ENCODE measurements at places on chromosomes 4 and X.

- no peak for DNase-seq
Observed at GRCh38 chr4:33302321-33302720, 2582.2 kb downstream of the PCDH7 start.

- DNase-seq, result no peak
Observed at GRCh38 chr4:35934320-35934981, 309.9 kb downstream of the ARAP2 start.

- no peak for DNase-seq
Observed at GRCh38 chrX:71111141-71111843, at the start of gene IL2RG. Gene IL2RG (minus strand): TSS chrX:71111577. CDS start chrX:71111539, 38 bp downstream.

- peak; percentile 74 for DNase-seq
Observed at GRCh38 chr4:103934178-103934789, 214.5 kb upstream of the TACR3 start.

GRCh38 chr4:158814636-158815330 is 46.0 kb downstream of the FNIP2 start:
- no peak for DNase-seq

GRCh38 chr4:36187723-36188333 is 56.5 kb downstream of the ARAP2 start:
- peak; percentile 23 for DNase-seq

GRCh38 chr4:121146530-121146929 is 17.6 kb downstream of the TNIP3 start:
- no peak for DNase-seq

DNA sequence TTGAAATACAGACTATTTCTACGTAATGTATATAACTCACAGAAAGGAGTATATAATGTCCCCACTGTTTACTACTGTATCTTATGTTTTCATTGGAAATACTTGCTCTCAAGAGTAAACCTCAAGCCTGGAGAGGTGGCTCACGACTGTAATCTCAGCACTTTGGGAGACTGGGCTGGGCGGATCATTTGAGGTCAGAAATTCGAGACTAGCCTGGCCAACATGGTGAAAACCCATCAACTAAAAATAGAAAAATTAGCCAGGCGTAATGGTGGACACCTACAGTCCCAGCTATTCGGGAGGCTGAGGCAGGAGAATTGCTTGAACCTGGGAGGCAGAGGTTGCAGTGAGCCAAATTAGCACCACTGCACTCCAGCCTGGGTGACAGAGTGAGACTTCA is 92.8 kb downstream of the COL25A1 start:
- DNase-seq, result no peak

GRCh38 chr4:25702848-25703247 is 47.2 kb downstream of the SLC34A2 start:
- DNase-seq, result peak; percentile 45

DNA sequence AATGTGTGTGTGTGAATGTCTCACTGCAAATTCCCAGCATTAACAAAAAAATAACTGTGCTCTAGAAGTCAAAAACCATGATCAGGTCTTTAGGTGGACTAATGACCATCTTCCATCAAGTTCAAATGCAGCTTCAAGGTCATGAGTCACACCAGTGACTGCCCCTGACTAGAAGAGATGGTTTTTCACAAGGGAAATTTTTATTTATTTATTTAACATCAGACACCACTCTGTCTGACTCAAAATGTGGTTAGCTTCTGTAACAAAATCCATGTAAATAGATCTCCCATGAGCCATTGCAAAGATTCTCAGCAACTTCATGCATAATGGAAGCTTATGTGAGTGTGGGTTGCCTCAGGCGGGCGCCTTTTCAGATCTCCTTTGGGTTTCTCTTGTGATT is 219.2 kb downstream of the KIT start:
- no peak for DNase-seq

GRCh38 chrX:53440101-53440500 is 5.9 kb upstream of the HSD17B10 start:
- no peak for DNase-seq

DNA sequence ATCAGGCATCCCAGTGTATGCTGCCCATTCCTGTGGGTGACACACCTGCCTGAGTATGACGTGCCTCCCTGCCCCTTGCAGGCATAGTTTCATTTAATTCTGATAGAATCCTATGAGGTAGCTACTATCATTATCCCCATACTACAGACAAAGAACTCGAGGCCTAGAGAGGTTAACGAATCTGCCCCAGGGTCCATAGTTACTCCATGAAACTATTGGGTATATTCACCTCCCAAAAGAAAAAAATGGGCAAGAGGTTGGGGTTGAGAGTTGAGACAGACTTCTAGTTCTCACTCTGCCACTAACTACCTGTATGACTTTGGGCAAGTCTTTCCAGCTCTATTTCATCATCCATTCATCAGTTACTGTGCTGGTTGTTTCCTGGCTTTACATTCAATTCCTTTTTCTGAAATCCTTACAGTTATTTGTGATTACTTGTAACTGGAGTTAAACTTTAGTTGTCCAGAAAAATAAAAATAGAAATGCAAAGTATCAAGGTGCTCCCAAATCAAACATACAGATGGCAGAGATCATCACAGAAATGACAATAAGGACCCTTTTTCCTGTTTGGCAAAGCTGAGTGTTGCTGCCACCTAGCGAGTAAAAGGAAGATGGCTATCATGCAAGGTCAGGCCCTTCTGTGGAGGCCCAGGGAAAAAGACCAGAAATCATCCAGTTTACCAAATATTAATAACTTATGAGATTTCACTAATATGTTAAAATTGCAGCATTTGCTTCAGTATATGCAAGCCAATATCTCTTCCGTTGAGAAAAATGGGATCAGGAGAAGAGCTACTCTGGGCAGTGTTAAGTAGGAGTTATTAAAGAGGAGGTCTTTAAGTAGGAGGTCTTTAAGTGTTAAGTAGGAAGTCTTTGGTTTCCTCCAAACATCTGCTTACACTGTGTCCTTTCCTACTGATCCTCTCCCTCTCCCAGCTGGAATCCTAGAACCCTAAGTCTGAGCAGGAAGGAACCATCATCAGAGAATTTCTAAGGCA is 17.1 kb upstream of the MAP7D3 start:
- DNase-seq, result no peak

DNA sequence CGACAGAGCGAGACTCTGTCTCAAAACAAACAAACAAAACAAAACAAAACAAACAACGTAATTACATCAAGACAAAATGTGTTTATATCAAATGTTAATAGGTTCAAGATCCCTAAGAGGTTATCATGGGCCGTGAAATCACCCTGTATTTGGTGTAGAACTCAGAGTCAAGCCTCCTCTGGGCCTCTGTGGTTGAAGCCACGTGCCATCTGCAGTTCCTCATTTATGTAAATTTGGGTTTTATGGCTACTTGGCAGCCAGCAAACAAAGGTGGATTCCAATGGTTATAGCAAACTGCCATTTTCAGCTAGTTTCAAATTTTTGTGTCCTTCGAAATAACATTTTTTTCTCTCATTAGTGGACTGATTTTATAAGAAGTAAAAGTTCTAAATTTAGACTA is 16.4 kb downstream of the NSDHL start:
- no peak for DNase-seq

DNA sequence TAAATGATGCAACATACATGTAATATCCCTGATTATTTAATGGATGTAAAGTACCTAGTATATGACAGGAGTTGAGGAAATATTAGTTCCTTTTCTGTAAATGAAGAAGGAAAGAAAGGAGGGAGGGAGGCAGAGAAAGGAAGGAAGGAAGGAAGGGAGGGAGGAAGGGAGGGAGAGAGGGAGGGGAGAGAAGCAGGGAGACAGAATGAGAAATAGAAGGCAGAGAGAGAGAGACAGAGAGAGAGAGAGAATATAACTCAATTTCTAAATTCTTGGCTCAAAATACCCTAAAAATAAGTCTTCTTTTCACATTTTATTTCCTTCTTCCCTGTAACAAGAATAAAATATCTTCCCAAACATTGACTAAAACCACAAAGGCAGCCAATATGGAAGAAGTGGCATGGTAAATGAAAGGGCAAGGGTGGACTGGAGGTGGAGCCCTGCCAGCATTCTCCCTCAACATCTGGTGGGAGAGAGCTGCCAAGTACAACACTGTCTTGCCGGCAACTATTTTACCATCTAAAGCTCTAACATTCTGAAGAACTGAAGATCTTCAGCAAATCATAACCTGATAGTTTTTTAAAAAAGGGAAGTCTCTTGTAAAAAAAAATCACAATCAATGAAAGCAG is 245.1 kb downstream of the PPP3CA start:
- DNase-seq, result peak; percentile 47

- no peak for DNase-seq
Observed at GRCh38 chrX:105647749-105648148, 174.6 kb upstream of the NRK start.

DNA sequence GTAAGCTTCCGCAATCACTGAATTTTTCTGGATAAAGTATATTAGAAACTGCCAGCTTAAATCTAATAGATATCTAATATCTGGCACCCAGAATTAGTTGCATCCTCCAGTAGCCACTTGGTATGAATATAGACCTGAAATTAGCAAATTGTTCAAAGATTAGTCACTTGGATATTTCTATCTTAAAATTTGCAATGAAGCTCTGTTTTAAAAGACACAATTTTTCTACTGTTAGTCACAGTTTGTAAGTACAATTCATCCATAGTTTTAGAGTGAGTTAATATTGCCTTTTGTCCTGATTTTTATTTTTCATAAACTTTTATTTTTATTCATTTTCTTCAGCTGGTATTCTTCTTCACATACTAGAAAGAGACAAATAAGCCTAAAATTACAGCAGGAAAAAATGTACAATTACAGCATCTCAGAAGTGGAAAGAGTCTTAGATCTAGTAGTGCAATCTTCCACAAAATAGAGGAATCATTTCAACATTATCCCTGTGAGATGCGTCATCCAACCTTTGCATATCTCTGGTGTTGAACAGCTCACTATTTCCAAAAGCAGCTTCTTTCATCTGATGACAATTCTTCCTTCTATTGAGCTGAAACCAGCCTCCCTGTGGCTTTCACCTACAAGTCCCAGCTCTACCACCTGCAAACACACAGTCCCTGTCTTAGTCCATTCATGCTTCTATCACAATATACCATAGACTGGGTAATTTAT is 190.0 kb upstream of the AR start:
- no peak for DNase-seq

- DNase-seq, result peak; percentile 4
Observed at GRCh38 chr4:164536814-164537213, 217.1 kb upstream of the SMIM31 start.

- no peak for DNase-seq
Observed at GRCh38 chrX:72019487-72019886, 108.8 kb downstream of the NHSL2 start.

DNA sequence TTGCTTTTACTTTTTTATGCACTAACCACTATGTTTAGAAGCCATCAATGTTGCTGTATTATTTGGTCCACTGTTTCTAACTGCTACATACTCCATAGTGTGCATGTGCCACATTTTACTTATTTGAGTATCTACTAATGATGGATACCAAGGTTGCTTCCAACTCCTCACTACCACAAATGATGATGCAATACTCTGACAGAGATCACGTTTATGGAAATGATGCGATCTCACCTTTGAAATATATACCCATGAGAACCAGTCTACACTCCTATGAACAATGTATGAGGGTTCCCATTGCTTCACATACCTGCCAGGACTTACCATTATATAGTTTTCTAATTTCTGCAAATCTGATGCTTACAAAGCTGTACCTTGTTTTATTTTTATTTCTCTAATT is 44.2 kb downstream of the HUWE1 start:
- DNase-seq, result no peak

DNA sequence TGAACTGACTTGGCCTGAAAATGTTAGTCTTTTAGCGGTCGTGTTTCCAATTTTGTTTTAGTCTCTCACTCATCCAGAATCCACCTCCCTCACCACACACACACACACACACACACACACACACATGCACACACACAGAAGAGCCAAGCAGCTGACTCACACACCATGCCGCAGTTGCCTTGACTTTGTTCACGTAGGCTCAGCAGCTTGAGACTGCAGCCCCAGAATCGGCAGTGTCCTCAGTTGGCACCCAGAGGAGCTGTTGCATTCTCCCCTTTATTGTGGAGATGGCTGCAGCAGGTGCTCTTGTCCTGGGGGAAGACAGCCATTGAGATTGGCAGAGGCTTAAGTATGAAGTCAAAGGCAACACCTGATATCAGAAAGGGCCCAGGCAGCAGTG is 20.9 kb upstream of the XPNPEP2 start:
- no peak for DNase-seq

GRCh38 chr4:100486496-100486895 is 31.3 kb downstream of the EMCN start:
- DNase-seq, result no peak

GRCh38 chr4:159150396-159150795 is 47.5 kb downstream of the RAPGEF2 start:
- DNase-seq, result no peak

GRCh38 chr4:66694739-66695138 is 850.6 kb downstream of the CENPC start:
- DNase-seq, result no peak

DNA sequence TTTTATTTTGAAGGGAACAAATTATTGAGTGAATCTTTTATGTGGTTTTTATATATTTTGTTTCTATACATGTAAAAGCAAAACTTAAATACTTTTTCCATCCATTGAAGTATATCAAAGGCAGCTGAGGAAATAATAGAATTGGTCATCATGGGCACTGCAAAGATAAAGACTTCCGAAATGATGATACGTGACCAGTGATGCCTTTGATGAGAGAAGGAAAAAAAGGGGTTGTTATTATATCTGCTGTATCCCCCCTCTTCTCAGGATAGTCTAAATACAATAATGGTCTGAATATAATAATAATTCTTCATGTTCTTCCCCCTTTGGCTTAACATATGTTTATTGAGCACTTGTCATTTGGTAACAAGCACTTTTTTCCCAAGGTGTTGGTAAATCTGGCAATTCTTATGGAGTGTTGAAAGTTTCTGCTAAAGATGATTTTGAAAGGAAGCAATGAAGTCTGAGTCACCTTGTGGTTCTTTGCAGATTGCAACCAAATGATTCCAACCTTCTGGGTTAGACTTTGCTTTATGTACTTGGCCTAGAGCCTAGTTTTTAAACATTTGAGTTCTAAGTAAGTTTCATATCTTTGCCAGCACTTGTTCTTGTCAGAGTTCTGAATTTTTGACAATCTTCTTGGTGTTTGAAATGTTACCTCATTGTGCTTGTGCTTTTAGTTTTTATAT is 60.8 kb downstream of the USP9X start:
- no peak for DNase-seq

- no peak for DNase-seq
Observed at GRCh38 chr4:58163156-58163555, 1053.0 kb upstream of the IGFBP7 start.

DNA sequence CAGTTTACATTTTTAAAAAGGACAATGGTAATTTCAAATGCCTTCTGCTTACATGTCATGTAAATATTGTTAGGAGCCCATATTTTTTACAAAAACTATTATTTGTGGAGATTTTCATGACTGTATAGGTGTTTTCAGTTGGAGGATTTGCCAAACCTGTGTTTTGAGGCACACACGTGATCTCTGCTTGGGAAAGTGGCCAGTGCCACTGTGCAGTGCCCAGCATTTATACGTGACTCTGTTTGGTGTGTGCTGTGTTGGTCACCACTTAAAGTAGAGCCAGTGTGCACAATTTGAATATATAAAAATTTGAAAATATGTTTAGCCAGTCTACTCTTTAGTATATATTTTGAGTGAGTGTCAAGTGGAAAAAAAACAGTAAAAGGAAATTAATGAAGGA is 26.8 kb upstream of the NAP1L5 start:
- DNase-seq, result no peak

All from hippocampal formation (tissue), 2 donors.